Fibroblast of mammary gland (primary cell): ENCODE measurements at places on chromosomes 7 and 10.
A peak's percentile ranks its signal among the peaks of the same experiment; 100 is the strongest.

- peak; percentile 95 for DNase-seq
Observed at GRCh38 chr10:119449760-119450461, 92.6 kb downstream of the RGS10 start.

DNA sequence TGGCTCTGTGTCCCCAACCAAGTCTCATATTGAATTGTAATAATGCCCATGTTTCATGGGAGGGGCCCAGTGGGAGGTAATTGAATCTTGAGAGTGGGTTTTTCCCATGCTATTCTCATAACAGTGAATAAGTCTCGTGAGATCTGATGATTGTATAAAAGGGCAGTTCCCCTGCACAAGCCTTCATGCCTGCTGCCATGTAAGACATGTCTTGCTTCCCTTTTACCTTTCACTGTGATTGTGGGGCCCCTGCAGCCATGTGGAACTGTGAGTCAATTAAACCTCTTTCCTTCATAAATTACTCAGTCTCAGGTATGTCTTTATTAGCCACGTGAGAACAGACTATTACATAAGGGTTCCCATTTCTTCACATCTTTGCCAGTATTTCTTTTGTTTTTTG lies 97.1 kb upstream of the CPXM2 start:
- DNase-seq, result no peak

GRCh38 chr7:55517191-55517633 lies 55.1 kb downstream of the VOPP1 start:
- no peak for DNase-seq

DNA sequence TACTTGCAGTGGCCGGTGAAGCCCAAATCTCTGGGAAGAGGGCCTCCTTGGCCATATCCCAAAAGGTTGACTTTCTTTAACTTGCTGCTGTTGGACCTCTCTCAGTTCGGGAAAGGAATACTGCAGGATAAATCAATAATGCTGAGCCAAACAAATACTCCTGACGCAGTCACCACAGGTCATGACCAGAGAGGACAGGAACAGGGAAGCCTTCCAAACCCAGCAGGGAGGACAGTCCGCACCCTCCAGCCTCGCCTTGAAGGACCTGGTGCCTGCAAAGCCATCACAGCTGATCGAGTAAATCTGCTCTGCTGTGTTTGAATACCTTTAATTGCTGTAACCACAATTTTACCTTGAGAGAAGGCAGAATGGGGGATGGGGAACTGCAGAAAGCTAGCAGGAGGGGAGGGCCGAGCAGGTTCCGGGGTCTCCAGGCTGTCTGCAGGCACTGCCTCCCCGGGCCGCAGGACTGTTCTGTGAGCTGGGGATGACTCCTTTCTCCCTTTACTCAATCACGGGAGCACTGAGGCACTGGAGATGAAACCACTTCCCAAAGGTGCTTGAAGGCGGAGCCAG lies 20.8 kb upstream of the INSIG1 start:
- no peak for DNase-seq

GRCh38 chr7:45215601-45216062 lies 58.0 kb downstream of the RAMP3 start:
- no peak for DNase-seq

- DNase-seq, result no peak
Observed at GRCh38 chr10:86180861-86181260, 185.7 kb downstream of the GRID1 start.

DNA sequence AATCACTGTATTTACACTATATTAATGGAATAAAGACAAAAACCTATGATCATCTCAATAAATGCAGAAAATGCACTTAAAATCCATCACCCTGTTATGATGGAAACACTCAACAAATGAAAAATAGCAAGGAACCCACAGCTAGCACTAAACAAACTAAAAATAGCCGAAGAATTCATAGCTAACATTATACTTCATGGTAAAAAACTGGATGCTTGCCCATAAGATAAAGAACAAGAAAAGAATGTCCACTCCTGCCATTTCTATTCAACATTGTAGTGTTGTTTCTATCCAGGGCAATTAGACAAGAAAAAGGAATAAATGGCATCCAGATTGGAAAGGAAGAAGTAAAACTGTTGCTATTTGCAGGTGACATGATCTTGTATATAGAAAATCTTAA lies 142.1 kb downstream of the STK31 start:
- DNase-seq, result no peak

DNA sequence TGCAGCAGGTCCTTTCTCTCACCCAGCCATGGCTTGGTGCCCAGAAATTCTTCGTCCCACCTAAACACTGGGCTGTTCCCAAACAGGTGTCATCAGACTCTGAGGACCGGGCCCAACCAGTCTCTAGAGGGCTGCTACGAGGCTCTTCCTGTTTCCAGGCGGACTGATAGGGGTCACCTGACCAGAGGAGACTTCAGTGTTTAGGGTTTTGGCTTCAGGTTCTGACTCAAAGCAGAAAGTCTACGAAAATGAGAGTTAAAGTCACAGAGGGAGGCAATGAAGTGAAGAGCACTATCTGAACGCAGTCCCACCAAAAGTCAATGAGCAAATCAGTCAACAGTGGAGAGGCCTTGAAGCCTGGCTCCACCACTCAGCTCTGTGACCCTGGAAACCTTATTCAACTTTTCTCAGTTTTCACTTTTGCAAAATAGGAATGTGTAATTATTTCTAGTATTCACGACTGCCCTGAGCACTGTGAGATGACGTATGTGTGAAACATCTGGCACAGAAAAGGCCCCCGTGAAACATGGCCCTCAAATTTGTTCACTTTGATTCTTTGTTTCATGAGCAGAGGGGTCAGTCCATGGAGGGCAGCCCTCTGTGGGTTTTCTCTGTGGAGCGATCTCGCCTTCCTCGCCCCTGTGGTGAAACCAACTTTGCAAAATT lies 189.9 kb upstream of the PDE1C start:
- no peak for DNase-seq

DNA sequence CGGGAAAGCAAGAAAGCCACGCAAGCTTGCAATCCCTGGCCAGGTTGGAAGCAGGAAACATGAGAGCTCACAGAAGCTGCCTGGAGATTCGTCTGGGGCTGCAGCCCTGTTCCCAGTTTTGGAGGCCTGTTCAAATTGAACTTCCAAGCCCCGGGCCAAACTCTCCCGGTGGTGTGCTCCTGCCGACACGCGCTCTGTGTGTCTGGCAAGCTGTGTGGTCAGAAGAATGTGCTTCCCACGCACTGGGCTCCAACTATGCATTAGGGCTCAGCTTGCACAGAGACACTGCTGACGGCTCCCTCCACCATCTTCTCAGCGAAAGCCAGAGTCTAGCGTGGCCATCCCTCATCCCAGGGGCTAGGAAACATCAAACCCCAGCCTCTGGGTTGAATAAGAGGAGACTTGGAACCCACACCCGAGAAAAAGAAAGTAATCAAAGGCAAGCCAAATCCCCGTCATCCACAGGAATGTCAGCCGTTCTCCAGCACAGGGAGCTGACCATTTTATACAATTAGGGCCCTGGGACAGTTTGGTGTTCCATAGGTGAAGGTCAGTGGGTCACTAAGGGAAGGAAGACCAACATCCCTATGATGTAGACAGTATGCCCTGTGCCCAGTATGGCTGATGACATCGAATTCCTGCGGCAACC lies 107.2 kb downstream of the FGFR2 start:
- DNase-seq, result no peak

GRCh38 chr7:39221901-39222300 lies 244.2 kb downstream of the POU6F2 start:
- no peak for DNase-seq

DNA sequence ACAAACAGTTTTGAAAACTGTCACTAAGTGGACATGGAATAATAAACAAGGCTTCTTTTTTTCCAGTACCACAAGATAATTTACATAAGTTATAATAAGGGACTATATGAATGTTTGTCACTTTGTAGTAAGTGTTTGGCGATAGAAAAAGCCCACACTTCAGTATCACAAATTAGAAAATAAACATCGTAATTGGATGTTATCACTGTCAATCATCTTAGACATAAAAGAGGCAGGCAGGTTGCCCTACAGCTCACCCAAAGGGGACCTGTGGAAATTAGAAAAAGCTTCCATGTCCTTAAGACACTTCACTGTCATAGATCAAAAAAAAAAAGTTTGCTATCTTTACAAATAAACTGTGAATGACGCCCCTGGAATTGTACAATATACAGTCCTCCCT lies 3.6 kb upstream of the NOC3L start:
- DNase-seq, result no peak

GRCh38 chr10:93248583-93249227 lies 175.0 kb downstream of the CYP26A1 start:
- no peak for DNase-seq

GRCh38 chr7:39688611-39689480 lies 65.5 kb downstream of the RALA start:
- DNase-seq, result peak; percentile 38
